T-helper 1 cell (primary cell): ENCODE measurements at places on chromosomes 2 and 18.

DNA sequence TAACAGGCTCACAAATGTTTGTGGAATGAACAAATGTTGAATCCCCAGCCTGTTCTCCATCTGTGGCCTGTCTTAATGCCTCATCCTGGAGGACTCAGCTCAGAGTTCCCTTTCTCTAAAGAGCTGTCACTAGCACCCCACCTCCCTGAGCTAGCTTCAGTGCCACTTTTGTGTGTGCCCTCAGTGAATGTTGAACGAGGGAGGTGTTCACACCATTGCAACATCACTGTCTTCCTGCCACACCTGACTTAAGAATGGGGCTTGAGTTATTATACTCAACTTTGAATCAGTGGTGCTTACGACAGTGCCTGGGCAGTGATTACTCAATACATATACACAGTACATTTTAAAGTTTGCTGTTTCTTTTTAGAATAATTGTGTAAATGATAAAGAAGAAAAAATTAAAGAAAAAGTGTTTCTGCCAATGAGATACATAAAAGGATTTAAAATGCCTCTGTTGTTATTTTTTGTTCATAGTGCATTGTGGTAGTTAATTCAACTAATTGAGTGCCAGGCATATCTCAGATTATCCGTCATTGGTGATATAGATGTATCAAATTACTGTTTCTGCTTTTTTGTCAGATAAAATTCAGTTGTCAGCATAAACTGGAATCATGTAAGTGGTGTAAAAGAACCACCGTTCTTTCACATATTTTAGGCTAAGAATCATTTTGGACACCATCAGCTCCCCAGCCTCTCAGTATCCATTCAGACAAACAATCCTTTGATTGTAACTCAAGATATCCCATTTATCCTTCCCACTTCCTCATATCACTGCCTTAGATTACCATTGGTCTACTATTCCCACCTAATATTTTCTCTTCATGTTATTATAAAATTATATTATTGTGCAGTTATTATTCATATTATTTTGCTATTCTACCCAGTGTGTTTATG lies 304.7 kb downstream of the PTPRM start:
- DNase-seq, result no peak

DNA sequence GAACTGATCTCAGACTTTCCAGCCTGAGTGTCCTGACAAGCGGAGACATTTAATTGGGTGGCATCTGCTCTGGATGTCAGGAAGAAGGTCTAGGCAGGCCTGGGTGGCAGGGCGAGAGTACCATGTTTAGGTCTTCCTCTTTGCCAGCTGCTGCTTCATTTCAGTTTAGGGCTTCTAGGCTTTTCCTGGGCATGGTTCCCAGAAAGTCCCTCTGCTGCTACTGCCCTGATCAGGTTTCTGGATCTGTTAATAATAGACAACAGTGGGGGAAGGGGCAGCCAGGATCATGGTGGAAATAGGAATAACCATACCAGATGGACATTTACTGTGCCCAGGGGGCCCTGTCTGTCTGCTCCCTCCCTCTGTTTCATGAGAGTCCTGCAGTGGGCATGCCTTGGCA lies 2.3 kb upstream of the PLCD4 start:
- no peak for DNase-seq

- no peak for DNase-seq
Observed at GRCh38 chr2:43826305-43827250, 12.1 kb downstream of the ABCG5 start.

GRCh38 chr18:26566874-26567555 lies 18.7 kb upstream of the KCTD1 start:
- no peak for DNase-seq

DNA sequence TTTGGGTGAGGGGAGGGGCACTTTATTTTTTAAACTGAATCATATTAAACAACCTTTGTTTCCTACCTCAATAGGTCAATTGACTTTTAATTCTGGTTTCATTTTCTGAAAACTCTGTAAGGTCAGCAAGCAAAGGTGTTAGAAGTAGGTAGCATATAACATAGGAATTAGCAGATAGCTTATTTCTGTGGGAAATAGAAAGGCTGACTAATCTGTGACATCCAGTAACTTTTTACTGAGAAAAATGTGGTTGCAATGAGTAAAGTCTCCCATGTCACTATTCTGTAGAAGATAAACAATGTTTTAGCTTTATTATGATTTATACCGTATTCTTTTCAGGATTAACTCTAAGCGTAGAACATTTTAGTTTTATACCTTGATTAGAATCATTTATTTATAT lies 240.4 kb downstream of the PLCL1 start:
- no peak for DNase-seq

DNA sequence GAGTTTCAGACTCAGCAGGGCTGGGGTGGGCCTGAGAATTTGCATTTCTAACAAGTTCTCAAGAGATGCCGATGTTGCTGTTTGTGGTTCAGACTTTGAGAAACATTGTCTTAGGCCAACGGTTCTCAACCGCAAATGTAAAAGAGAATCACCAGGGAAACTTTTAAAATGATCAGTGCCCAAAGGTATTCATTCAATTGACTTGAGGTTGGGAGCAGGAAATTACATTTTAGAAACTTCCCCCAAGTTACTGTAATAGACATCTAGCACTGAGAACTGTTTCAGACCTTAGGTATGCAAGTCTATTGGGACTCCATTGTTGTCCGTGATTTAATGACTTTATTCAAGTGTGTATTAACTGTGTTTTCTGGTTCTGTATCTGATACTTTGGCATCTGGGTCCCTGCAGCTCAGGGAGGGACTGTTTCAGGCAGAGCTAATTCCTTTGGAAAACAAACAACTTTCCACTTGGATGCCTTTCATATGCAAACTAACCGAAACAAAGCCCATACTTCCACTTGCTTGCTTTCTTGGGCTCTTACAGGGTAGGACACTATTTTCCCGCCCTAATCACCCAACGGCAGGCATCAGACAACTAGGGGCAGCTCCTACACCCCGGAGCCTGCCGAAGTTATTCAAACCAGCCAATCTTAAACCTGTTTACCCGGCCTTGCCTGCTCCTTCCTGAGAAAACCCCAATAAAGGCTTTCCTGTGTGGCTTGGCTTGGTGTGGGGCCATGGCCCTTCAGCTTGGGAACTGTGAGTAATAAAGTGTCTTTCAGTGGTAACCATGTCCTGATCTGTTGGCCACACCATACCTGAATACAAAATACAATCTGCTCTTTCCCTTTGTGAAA lies 97.6 kb downstream of the POLE4 start:
- peak; percentile 20 for DNase-seq

GRCh38 chr2:218569038-218569431 lies 396 bp downstream of the CNOT9 start:
- peak; percentile 61 for DNase-seq

DNA sequence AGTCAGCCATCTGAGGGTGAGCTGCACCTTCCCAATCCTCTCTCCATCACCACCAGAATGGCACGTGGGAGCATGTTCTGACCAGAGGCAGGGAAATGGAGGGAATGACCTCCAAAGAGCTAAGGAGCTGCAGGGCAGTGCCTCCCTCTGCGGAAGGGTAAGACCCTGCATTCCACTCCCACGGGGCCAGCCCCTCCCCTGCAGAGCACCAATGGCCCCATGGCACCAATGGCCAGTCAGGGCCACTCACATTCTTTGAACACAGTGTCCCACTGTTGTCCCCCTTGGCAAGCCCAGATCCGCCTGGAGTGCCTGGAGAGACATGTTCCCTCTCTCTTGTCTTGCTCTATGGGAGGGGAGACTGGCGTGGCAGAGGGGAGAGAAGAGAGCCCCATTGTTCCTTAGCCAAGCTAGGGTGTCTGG lies 164.4 kb downstream of the TNS1 start:
- no peak for DNase-seq

- no peak for DNase-seq
Observed at GRCh38 chr2:27911458-27912210, 21.1 kb downstream of the BABAM2 start.

GRCh38 chr2:211881449-211881848 lies 657.2 kb downstream of the ERBB4 start:
- no peak for DNase-seq

DNA sequence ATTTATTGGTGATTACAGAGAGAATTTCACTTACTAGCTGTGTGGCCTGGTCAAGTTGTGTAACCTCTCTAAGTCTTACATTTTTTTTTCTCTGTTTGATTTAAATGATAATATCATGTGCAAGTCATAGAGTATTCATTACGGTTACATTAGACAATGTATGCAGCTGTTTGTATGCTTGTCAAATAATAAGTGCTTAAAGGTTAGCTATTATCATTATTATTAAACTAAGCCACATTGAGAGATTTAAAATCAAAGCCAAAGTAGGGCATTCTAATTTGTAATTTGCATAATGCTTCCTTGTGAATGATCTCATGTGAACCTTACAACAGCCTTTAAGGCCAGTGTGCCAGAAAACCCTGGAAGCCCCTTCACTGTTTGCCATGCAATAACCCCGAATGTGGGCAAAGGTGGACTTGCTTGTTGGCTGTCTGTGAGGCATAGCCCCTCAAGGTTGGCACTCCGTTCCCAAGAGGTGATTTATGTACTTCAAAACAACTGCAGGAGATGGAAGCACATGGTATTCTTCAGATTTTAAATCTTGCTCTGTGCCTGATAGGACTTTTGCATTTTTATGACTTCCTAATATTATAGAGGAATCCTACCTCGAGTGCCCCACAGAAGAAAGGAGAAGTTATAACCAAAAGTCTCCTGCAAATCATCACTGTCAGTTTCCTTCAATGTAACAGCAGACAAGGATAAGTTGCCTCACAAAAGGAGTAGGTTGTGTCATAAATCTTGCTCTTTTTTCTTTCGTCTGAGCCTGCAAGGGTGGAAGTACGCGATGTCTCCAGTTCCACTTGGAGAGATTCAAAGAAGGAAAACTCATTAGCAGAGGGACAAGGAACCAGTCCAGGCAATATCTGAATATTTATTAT lies 272.0 kb downstream of the TGIF1 start:
- DNase-seq, result no peak

DNA sequence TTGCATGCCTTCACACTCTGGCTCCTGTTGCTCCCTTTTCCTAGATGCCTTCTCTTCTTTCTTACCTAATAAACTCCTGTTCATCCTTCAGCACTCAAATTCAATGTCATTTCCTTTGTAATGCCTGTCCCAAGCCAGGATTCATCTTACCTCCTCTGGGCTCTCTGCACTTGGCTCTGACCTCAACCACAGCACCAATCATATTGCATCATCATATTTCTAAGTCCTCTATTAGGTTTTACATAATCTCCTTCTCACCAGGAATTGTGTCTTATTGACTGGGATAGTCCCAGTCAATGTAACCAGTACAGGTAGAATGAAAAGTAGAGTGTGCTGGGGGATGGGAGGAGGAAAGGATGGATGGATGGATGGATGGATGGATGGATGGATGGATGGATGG lies 187.1 kb downstream of the NRP2 start:
- no peak for DNase-seq
